ENCODE measurements at places on chromosomes 1 and 21.

GRCh38 chr1:54108156-54108555 is 44.6 kb downstream of the CDCP2 start:
- DNase-seq = no peak

DNA sequence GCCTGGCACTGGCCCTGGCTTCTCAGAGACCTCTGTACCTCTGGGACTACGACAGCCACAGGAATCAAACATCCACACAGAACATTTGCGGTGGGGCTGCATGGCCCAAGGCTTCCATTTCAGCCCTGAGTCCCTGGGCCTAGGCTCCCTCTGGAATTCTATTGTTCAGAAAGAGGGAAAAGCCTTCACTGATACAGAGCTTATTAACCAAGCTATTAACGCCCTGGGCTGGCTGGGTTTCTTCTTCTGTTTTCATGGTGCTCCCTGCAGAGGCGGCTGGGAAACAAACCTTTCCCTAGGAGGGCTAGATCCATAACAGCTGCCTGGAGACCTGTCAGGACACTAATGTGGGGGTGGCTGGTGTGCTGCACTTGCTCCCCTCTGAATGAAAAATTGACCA is 88.2 kb downstream of the KAZN start:
- no peak for DNase-seq

GRCh38 chr1:165542015-165542631 is 1.7 kb upstream of the LRRC52 start:
- no peak for DNase-seq

GRCh38 chr1:113031171-113031933 is 41.6 kb upstream of the LRIG2 start:
- no peak for DNase-seq
